ENCODE measurements at places on chromosomes 7 and 10.

DNA sequence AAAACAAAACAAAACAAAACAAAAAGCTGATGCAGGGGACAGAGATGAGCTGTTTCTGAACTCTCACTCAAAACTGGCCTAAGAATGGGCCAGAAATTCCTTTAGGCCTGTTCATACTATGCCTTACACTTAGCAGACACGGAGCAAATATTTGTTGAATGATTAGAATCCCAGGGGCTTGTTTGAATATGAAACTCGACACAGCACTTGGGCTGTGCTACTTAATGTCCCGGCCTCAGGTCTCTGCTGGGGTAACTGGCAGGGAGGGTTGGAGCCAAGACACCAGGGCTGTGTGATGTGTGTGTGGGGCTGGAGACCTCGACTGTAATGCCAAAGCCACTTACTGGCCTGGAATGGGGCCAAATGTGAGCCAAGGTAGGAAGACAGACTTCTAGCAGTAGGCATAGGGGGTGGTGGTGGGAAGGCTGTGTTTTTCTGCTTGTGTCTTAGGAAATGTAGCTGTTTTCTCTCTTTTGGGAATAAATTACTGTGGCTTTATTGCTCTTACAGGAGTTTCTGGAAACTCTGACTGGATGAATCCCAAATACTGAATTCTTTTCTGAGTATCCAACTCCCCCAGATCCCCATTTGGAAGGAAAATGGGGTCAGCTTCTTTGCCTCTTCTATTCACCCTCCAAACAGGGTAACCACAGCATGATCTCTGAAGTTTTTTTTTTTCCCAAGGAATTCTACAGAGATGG is 66.7 kb downstream of the EMX2 start:
- peak; percentile 54 for DNase-seq

DNA sequence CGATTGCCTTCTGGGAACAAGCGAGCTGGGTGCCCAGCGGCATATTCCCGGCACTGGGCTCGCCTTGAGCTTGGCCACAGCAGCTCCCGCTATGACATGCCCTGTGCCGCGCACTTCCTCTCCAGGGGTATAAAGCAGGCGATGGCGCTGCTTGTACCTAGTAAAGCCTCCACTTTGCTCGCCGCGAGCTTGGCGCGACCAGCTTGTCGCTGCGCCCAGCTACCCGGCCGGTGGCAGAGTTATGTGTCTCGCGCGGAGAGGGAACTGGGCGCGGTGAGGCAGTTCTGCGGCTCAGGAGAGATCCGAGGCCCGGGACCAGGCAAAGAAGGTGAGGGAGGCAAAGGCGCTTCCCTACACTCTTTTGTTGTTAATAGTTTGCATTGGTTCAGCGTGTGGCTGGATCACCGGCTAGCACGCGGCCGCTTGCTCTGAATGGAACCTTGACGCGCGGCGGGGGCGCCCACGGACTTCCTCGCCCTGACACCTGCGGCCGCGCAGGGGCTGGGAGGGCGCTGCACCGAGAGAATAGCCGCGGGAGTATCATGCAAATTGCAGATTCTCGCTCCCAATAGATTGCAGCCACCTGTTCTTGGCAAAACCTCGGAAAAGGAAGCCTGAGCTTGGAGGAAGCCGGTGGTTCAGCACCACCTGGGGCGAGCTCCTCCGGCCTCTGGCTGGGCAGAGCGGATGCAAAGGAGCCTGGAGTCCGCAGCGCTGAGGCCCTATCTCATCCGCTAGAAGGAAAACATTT is 3.0 kb upstream of the BUB3 start:
- DNase-seq: peak; percentile 50

DNA sequence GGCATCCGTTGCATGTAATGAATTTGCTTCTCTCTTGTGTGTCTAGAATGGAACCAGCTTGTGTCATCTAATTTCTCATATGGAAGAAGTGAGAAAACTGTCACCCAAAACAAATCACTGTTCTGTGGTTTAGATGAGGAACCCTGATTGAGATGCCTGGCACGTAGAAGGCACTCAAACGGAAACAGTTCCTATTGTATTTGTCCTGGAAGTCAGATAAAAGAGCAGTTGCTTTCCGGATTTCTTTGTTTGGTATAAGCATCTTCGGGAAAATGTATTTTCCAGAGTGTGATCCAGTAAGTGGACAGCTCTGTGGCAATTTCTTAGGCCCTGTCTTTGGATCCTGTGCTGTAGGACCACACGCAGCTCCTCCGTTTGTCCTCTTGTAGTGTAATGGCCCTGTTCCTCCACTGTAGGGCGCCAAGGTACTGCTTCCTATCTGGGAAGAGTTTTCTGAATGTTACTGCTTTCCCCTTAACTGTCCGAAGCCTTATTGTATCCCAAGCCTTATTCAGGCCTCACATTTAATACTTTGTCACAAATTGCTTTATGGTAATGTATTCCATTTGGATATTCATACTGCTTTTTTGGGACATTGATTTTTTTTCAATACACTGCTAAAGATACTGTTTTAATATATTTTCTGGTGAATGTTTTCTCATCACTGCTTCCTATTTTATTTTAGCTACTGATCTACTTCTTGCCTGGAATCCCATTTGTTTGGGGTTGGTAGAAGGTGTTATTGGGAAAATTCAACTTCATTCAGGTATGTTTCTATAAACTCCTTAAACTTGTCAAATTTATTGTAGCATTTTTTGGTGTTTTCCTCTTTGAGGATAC is 24.8 kb downstream of the INPP5F start:
- peak; percentile 60 for DNase-seq

DNA sequence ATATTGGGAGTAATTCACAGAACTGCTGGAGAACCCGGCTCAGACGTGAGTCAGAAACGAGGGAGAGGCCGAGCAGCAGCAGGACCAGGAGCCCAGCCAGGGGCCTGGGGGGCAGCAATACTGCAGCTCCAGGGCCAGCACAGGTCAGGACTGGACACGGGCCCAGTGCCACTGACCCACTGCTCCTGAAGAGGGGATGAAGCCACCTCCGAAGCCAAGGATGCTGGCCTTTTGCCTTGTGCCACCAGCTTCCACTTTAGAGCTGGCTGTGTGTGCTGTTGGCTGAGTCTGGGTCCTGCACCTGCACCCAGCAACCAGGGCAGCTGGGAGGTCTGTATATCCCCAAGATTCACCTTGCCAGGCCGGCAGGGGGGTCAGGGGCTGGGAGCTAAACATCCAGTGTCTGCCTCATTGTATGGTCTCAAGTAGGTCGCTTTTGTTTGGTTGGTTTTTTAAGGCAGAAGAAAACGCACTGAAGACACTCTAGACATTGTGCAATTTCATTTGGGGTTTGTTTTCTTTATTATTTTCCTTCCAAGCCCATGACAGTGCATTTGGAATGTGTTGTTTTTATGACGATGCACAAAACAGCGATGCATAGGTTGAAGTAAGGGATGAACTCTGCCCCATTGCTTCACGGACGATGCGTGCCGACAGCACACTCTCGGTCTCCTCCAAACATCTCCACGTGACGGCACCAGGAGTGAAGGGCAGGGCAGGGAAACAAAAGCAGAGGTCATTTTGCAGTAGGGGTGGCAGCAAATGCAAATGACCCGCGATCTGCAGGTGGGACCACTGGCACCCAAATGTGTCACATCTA is 27.7 kb upstream of the INSIG1 start:
- DNase-seq: no peak

DNA sequence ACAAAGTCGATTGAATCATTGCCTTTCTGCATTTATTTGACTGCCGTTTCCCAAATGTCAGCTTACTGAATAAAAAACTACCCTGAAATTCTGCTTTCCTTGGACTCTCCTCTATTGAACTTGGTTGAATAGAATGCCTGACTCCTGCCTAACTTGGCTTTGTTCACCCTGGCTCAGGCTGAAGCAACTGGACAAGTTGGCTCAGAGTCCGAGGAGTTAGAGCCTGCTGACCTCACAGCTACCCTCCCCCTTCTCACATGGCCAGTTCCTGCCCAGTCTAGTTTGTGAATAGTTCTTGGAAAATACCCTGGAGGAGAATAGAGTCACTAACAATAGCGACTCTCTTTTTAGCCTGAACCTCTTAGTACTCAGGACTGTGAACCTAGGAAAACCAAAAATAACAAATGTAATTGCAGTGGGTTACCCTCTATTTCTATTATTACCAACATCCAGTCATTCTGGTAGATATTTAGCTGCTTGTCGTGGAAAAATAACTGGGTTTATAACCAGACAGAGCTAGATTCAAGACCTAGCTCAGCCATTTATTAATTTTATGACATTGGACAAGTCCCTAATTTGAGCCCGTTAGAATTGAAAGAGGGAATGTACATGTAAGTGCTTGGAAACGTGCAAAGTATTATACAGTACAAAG is 17.3 kb upstream of the NRBF2 start:
- peak; percentile 86 for DNase-seq

DNA sequence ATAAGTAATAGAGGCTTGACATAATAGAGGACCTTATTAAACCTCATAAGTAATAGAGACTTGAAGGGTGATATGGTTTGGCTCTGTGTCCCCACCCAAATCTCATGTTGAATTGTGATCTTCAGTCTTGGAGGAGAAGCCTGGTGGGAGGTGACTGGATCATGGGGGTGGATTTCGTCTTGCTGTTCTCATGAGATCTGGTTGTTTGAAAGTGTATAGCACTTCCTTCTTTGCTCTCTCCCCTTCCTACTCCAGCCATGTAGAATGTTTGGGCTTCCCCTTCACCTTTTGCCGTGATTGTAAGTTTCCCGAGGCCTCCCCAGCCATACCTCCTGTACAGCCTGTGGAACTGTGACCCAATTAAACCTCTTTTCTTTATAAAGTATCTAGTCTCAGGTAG is 8.6 kb downstream of the KIFBP start:
- no peak for DNase-seq

- DNase-seq: no peak
These were observed 379.2 kb downstream of the CALN1 start for GRCh38 chr7:72032934-72033333.

DNA sequence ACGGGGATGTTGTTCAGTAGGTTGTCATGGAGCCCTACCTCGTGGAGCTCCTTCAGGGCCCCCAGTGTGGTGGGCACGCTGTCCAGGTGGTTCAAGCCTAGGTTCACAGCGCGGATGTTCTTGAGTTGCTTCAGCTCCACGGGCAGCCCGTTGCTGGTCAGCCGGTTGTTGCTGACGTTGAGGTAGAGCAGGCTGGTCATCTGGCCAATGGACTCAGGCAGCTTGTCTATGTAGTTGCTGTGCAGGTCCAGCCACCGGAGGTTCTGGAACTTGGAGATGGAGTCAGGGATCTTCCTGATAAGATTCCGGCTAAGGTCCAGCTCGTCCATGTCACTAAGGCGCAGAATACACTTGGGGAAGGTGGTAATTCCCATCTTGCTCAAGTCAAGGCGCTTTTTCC is 26.0 kb downstream of the LRRC18 start:
- no peak for DNase-seq

DNA sequence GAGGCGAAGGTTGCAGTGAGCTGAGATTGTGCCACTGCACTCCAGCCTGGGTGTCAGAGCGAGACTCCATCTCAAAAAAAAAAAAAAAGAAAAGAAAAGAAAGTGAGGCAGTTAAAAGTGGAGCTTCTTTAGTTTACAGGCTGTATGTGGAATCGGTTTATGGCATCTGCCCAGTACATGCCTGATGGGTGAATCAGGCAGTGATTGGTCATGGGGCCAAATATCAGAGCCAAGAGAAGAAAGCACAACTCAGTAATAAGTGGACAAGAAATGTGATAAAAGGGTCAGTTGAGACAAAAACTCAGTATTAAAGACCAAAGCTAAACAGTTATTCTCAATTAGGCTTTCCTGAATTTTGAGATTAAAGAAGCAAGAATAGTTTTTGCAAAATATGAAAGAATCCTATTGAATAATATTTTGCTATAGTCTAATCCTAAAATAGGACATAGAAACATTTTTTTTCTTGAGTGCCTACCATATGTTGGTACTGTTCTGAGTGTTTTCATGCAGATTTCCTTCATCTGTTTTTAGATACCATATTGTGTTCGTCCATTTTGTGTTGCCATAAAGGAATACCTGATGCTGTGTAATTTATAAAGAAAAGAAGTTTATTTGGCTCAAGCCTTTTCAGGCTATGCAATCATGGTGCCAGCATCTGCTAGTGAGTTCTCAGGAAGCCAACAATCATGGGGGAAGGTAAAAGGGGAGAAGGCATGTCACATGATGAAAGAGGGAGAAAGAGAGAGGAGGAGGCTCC is 14.4 kb downstream of the CDC14C start:
- no peak for DNase-seq

DNA sequence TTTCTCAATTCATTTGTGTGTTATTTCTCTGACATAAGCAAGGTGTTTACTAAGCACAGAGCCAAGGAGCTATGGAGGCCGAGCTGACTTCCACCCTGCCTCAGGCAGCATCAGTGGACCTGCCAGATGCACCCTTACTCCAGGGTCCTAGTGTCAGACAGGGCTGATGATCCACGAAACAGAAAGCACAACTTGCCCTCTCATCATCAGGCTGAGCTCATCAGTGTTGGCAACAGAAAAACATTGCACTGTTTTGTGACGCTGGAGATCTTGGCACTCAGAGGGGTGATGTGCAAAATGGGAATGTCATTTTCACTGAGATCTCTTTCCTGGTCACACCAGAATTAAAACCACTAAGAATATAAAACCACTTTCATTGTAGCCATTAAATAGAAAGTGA is 201.8 kb downstream of the GLI3 start:
- DNase-seq: peak; percentile 42

DNA sequence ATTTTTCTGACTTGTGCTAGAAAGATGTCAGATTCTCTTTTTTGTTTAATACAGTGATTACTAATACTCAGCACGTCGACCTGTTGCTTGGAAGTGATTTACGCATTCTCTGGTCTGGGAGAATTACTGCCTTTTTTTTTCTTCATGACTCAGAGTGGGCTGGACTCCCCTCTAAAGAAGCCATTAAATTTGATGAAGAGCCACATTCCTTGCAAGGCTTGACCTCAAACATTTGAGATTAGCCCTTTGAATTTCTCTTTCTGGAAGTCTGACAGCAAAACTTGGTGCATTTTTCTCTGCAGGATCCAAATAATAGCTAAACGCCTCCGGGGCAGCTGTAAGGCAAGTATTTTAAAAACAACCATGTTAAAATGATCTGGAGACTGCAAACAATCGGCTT is 171.6 kb downstream of the GALNT17 start:
- DNase-seq: no peak

- no peak for DNase-seq
These were observed 39.8 kb upstream of the TRIM8 start for GRCh38 chr10:102604439-102604841.

DNA sequence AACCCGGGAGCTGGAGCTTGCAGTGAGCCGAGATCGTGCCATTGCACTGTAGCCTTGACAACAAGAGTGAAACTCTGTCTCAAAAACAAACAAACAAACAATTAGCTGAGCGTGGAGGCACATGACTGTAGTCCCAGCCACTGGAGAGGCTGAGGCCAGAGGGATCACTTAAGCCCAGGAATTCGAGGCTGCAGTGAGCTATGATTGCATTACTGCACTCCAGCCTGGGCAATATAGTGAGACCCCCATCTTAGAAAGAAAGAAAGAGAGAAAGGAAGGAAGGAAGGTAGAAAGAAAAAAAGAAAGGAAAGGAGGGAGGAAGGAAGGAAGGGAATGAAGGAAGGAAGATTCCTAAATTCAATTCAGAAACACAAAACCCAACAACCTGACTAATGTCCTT is 141.3 kb upstream of the TNRC18 start:
- no peak for DNase-seq

- no peak for DNase-seq
These were observed 29.2 kb upstream of the AP5Z1 start for GRCh38 chr7:4745971-4746919.

- no peak for DNase-seq
These were observed 1.2 kb downstream of the CACUL1 start for GRCh38 chr10:118753331-118754228.
